Fibroblast of mammary gland (primary cell): ENCODE measurements at places on chromosomes 5 and 9.
A peak's percentile ranks its signal among the peaks of the same experiment; 100 is the strongest.

DNA sequence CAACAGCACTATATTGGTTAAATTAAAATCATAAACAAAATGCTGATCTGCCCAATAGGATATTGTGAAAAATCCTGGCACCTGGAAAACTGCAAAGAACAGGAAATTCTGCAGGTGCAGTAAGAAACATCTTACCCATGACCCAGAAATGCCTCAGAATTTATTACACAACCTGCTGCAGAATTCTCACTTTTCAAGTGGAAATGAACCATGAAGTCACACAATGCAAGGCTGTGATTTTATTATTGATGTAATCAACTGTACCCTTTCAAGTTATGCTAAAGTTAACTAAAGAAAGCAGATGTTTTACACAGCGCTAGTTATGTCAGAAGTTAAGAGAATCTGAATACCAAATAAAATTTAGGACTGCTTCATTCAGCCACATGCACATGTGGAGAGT is 6.0 kb downstream of the STRBP start:
- DNase-seq: no peak

GRCh38 chr5:10339058-10339811 is 14.3 kb upstream of the MARCHF6 start:
- DNase-seq: no peak

DNA sequence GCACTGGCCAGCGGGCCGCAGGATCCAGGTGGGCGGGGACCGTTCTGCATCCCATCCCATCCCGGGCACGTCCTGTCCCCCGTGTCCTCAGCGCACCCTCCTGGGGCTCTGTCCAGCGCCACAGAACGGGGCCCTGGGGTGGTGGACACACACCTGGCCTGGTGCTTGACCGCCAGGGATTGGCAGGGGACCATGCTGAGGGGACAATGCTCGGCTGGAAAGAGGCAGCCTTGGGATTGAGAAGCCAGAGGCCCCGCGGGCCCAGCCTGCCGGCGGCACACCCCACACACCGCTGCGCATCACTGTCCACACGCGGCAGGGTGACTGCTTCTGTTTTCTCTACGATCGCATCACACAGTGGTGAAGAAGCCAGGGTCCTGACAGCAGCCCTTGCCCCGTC is 33.0 kb downstream of the SLC12A7 start:
- DNase-seq: no peak

GRCh38 chr9:29969856-29970647 is 2396.8 kb upstream of the C9orf72 start:
- no peak for DNase-seq

DNA sequence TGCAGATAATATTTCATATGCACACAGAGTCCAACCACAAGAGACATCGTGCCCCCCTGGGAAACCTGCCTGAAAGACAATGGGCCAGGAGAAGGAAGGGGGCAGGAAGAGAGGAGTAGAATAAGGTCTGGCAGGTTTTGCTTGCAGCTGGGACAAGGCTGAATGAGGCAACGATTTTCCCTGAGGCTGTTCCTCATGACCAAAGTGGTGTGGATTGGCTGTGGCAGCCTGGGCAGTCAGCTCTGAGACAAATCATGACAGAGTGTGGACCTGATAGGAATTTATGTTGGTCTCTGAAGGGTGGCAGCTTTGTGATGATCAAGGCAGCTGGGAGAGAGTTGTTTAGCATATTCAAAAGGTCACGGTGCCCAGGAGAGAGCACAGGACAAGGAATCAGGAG is 119.3 kb downstream of the NMUR2 start:
- DNase-seq: no peak

DNA sequence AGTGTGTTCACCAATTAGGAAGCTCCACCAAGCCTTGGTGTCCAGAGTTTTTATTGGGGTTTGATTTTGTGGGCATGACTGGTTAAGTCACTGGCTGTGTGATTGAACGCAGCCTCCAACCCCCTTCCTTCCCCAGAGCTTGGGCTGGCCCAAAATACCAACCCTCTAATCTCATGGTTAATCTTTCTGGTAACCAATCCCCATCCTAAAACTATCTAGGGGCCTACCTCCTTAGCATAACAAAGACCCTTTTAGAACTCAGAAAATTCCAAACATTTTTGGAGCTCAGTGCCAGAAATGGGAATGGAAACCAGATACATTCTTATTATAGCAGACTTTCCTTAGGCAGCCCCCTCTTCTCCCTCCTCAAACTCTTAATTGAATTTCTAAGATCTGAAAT is 35.9 kb upstream of the HRH2 start:
- DNase-seq: no peak

DNA sequence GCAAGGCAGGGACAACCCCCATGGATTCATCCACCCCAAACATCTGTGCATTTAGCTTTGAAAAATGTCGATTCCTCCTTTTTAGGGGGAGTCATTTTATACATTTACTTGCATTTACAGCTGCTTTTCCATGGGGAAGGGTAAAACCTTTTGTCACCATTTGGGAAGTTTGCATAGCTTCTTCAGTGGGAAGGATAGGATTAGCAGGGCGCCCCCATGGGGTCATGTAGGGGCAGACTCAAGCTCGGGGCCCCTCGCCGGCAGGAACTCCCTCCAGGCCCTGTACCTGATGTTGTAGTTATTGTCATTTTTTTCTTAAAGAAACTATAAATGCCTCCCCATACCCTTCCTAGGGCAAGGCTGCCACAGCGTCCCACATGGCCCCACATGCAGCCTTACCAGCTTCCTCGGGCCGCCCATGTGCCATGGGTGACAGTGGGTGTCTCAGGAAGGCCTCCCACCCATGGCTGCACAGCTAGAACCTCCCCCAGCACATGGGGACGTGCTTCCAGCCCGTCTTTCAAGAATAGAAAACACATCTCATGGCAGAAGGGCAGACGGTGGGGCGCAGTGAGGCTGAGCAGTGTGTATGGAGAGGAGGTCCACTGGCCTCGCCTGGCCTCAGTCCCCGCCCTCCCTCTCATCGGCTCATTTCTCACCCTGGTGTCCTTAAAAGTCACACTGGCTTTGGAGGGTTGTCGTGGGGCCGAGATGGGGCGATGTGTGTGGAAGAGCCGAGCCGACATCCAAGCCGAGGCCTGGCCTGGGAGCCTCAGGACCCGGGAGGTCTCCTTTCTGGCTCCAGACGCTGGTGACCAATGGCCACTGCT is 76.1 kb upstream of the OTULINL start:
- DNase-seq: peak; percentile 23

DNA sequence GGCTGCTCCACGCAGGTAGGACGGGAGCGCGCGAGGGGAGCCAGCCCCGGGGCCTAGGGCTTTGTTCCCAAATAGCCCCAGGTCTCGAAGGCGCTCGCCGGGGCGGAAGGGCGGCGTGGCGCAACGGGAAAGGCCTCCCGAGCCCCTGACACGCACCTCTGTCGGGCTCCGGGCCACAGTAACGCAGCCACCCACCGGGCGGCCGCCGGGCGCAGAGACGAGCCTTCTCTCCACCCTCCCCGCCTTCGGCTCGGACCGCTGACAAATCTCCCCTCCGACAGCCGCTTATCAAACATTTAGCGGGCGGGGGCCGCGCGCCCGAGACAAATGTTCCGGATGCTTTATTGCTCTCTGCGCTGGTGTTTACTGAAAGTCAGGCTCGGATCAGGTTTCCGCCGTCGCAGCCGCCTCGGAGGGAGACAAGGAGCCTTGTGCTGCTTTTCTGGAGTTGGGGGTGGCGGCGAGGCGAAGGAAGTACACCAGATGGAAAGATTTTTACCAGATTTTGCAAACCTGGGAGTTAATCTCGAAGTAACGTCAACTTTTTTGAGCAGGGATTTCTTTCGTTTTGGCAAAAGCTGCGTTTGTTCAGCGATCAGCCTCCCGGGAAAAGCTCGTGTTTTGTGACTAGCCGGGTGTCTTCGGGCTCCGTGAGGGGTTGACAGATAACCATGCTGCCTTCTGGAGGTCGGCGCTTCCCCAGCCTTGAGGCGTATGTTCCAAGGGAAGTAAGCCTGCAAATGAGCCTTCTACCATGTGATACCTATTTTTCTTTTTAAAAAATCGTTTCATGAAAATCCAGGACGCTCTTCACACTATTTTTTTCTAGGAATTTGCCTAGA is 950 bp downstream of the RGMB start:
- peak; percentile 50 for DNase-seq

- DNase-seq: no peak
Measured at GRCh38 chr5:169667896-169668674, 31.0 kb downstream of the DOCK2 start.

- DNase-seq: peak; percentile 67
Measured at GRCh38 chr9:4828761-4829160, 36.0 kb downstream of the RCL1 start.

- DNase-seq: no peak
Measured at GRCh38 chr9:2234371-2234893, 219.3 kb downstream of the SMARCA2 start.

GRCh38 chr9:37534901-37535300 is 41.3 kb downstream of the FBXO10 start:
- no peak for DNase-seq

- no peak for DNase-seq
Measured at GRCh38 chr5:997711-998110, 10.9 kb upstream of the NKD2 start.

GRCh38 chr9:127949827-127950512 is 12.3 kb upstream of the DPM2 start:
- DNase-seq: no peak

DNA sequence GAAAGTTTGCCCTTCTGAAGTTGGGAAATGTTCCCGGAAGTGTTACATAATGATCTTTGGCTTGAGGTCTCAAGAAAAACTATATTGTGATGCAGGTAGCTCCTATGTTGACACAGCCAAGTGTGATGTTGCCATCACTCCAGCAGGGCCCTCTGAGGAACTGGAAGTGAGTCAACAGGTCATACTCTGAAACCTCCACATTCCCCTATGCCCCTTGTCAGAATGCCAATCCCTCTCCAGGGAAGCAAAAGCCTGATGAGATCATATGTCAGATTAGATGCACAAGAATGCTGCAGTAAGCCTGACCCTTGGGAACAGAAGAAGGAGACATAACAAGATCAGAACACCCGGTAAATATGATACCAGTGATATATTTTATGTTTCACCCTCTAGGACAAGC is 66.8 kb upstream of the ITGA2 start:
- peak; percentile 95 for DNase-seq

- DNase-seq: no peak
Measured at GRCh38 chr5:66617226-66617861, 21.2 kb downstream of the MAST4 start.

DNA sequence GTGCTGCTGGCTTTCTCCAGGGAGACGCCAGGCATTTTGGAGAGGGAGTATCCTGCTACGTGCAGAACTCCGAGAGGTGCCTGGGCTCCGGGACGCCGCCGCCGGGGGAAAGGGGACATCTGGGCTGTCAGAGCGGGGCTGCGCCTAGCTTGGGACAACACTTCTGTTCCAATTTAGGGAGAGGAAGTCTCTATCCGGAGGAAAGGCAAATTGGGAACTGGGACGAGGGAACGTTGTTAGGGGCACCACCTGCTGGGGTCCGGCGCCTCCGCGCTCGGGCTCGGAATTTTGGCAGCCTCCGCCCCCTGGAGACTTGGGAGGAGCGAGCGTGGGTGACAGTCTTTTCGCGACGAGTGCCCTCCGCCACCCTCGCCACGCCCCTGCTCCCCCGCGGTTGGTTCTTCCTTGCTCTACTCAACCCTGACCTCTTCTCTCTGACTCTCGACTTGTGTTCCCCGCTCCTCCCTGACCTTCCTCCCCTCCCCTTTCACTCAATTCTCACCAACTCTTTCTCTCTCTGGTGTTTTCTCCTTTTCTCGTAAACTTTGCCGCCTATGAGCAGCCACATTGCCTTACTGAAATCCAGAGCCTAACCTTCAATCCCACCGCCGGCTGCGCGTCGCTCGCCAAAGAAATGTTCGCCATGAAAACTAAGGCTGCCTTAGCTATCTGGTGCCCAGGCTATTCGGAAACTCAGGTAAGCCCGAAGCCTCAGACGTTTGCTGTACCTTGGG is 1.6 kb downstream of the TSLP start:
- peak; percentile 20 for DNase-seq

- no peak for DNase-seq
Measured at GRCh38 chr5:56910210-56910965, 992 bp downstream of the SETD9 start.

- DNase-seq: no peak
Measured at GRCh38 chr9:97723819-97724218, 26.7 kb upstream of the XPA start.

- DNase-seq: no peak
Measured at GRCh38 chr9:137023157-137023556, 4.9 kb downstream of the ABCA2 start.

DNA sequence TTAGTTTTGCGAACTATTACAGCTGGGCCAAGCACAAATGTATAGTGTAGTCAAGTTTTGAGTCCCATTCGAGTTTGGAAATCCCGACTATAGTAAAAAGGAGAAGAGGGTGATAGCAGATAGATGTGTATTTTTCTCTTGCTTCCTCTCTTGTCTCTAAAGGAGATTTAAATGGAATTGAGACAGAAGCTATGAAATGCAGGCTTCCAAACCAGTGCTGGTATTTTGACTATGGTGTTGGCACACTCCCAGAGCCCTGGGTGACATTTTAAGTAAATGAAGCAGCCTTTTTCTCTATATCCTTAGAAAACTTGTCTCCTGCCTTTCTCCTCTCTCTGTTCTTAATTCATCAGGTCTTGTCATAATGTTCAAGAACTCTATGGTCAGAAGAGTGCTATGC is 17.7 kb upstream of the AUH start:
- no peak for DNase-seq

DNA sequence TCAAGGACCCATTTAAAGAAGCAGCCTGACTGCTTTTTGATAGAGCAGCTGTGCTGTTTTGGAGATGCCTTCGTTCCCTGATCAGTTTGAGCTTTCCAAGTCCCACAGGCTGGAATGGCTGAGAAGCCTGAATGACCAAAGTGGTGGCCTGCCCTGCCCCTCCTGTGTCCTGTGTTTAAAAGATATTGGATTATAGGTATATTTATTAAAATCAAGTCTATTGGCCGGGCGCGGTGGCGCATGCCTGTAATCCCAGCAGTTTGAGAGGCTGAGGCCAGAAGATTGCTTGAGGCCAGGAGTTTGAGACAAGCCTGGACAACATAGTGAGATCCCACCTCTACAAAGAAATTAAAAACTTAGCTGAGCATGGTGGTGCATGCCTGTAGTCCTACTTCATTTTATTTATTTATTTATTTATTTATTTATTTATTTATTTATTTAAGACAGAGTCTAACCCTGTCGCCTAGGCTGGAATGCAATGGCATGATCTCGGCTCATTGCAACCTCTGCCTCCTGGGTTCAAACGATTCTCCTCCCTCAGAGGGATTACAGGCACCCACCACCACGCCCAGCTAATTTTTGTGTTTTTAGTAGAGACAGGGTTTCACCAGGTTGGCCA is 87.7 kb downstream of the CACNA1B start:
- no peak for DNase-seq

DNA sequence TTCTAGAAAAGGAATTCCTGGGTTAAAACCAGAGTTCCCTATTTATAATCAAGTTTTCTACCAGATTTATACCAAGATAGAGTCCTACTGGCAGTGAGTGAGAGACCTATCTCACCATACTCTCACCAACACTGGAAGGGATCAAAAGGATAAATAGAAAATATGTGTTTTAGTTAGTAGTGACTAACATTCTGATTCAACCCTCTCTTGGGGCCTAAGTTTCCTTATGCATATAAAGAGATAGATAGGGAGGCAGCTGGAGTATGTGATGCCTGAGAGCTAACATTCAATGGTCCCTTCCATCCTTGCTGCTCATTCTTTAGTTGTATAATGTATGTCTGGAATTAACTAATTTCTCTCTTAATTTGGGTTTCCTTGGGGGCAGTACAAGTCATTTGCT is 32.0 kb downstream of the CKMT2 start:
- DNase-seq: peak; percentile 68
